ENCODE measurements at places on chromosomes 13 and 19.
A peak's percentile ranks its signal among the peaks of the same experiment; 100 is the strongest.

- no peak for DNase-seq
Observed at GRCh38 chr13:112899281-112900225, 69.5 kb upstream of the MCF2L start.

DNA sequence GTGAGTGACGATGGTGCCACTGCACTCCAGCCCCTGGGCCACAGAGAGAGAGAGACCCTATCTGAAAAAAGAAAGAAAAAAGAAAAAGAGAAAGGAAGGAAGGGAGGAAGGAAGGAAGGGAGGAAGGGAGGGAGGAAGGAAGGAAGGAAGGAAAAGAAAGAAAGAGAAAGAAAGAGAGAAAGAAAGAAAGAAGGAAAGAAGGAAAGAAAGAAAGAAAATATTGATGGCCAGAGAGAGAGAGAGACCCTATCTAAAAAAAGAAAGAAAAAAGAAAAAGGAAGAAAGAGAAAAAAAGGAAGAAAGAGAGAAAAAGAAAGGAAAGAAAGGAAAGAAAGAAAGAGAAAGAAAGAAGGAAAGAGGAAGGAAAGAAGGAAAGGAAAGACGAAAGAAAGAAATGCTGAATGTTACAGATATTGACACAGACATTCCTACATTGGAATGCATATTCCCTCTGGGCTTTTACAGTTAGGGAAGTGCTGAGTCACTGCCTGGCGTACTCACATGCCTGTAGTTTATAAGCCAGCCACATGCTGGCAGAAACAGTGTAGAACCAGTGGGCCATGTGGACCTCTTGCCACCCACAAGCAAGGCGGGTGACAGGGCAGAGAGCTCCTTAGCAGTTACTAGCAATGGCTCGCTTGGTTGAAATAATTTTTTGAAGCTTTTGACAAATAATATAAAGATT lies 34.6 kb upstream of the SLC46A3 start:
- no peak for DNase-seq

DNA sequence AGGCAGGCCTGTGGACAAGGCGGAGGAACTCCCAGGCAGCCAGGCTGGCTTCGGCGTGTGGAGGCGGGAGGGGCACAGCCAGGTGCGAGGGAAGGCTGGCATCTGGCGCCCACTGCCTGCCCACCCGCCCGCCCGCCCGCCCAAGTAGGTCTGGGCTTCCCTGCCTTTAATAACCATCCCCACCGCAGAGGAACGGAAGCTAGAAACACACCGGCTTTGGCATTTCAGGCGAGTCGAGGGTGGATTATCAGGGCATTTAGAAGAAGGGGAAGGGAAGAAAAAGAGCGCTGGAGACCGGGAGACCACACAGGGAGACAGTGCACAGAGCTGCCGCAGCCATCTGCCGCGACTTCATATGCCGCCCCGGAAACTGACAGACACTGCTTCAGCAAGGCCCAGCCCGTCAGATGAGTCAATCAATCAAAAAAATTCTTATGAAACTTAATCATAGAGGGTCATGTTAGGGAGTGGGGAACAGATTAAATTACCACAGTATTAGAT lies 199.7 kb downstream of the TSHZ3 start:
- no peak for DNase-seq

DNA sequence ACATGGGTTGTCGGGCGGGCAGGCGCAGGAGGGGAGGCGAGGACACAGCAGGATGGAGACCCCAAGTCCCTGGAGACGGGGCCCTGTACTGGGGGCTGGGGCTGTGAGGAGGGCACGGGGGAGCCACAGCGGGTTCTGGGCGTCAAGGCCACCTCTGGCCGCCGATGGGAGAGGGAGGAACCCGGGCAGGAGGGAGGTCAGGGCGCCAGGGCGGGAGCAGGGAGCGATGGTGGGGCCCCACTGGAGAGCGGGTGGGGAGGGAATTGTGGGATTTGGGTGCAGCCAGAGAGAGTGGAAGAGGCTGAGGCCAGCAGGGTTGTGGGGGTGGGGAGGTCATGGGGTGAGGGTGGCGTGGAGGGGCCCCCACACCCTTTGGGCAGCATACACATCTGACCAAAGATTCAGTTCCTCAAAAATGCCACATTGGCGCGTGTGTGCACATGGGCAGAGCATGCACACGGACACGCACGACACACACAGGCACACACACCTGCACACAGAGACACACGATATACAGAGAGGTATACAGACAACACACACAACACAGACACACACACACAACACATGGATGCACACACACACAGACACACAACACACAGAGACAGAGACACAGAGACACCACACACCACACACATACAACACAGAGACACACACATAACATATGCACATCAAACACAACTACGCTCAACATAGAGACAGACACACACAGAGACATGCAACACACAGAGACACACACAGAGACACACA lies 54.9 kb downstream of the AP1M1 start:
- no peak for DNase-seq

DNA sequence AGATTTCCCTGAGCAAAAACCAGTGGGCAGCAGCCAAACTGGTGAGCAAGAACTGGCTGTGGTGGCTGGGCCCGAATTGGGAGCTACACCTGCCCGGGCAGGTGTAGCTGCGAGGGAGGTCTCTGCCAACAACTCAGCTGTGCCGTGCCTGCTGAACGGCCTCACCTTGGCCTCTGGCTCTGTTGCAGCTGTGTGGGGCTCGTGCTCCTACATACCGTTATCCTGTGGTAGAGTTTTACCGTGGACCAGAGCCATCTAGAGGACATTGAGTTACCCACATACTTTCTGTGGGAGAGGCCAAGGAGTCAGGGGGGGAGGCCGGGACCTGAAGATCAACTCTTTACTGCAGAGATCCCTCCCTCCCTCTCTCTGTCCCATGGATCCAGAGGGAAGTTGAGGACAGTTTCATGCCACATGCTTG lies 113.2 kb downstream of the TM9SF2 start:
- DNase-seq: peak; percentile 53

GRCh38 chr19:47226426-47227351 lies 4.3 kb downstream of the BBC3 start:
- no peak for DNase-seq

GRCh38 chr13:77184455-77184854 lies 142.4 kb downstream of the MYCBP2 start:
- DNase-seq: peak; percentile 0

DNA sequence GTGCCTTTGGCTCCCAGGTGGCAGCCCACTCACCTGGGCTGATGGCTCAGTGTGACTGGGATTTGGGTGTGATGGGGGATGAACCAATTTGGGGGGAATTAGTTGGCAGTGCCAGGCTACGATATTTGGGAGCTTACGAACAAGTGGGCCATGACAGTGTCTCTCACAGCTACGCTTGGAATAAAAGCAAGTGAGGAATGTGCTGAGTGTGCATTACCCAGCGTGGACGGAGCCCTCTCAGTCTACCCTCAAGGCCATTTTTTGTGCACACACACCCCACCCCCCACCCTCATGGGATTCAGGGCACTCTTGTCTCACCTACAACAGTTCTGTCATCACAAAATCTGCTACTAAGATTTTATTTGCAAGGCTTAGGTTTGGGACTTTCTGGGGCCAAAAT lies 329.1 kb downstream of the NDFIP2 start:
- DNase-seq: no peak

DNA sequence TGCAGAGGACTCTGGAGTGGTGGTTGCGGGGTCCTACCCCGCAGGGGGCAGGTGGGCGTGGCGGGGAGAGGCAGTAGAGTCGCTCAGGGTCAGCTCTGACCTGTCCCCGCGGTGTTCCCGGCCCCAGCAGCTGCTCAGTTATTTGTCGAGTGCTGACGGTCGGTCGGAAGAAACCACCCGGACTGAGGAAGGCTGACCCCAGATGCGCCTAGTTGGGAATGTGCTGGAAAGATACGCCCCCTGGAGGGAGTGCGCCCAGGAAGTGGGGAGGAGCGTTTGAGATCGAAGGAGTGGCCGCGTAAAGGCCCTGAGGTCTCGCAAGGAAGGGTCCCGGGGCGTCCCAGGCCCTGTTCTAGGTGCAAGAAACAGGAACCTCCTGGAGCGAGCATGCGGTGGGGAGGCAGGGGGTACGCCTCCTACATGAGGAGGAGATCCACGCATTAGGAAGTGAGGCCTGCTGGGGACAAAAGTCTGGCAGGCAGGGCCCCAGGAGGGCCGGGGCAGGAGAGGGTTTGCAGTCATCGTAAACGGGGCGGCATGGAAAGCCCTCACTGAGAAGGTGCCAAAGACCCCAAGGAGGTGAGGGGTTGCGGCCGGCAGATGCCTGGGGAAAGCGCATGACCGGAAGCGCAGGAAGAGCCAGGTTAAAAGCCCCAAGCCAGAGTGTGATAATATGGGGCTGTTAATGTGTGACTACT lies 9.2 kb downstream of the CCDC8 start:
- no peak for DNase-seq

- no peak for DNase-seq
Observed at GRCh38 chr13:40197049-40197448, 469.4 kb downstream of the FOXO1 start.

GRCh38 chr19:18596752-18597157 lies 8.2 kb downstream of the REX1BD start:
- no peak for DNase-seq

DNA sequence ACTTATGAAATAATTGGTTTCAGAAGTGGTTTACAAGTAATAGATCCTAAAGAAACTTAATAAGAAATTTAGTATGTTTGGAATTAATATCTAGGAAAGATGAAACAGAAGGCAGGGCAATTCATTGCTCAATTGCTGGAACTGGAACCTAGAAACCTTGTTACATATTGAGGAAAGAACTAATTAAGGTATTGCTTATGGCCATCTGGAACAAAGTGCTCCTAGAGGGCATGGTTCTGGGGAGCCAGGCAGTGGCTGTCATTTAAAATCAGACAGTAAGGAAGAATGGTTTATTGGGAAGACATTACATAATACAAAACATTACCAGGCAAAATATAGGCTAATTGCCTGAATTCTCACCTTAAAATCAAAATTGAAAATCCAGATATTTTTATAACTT lies 224.1 kb downstream of the SLITRK6 start:
- no peak for DNase-seq

DNA sequence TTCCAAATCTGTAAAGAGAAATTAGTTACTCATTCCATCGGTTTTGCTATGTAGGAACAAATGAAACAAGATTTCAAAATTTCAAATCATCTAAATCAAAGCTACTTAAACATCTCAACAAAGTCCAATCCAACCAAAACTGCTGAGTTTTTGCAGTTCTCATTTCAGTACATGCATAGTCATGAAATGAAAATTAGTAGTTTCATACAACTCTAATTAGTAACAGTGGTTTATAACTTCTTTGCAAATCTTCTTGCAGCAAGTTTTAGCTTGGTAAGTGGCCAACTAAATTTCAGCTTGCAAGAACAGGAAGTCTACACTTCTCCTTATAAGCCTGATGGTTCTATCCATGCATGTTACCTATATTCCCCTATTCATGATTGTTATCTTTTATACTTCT lies 75.6 kb downstream of the SPRY2 start:
- no peak for DNase-seq

GRCh38 chr13:42075517-42075916 lies 27.1 kb downstream of the DGKH start:
- no peak for DNase-seq

GRCh38 chr13:25987987-25988386 lies 63.8 kb downstream of the SHISA2 start:
- DNase-seq: no peak

GRCh38 chr13:91185294-91185863 lies 162.1 kb upstream of the MIR17HG start:
- no peak for DNase-seq

DNA sequence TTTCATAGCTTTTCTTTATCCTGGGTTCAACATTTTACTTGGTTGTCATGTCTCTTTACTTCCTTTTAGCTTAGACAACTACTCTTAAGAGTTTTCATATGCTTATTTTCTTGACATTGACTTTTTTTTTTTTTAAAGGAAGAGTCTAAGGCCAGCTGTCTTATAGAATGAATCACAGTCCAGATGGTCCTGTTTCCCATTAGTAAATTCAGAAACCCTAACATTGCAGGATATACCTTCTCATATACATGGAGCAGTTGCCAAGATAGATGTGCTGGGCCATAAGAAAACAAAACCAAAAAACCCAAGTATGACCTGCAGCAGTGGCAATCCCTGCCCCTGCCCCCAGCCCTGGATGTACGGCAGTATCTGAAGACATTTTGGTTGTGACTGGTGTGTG lies 72.8 kb downstream of the COG3 start:
- DNase-seq: no peak

DNA sequence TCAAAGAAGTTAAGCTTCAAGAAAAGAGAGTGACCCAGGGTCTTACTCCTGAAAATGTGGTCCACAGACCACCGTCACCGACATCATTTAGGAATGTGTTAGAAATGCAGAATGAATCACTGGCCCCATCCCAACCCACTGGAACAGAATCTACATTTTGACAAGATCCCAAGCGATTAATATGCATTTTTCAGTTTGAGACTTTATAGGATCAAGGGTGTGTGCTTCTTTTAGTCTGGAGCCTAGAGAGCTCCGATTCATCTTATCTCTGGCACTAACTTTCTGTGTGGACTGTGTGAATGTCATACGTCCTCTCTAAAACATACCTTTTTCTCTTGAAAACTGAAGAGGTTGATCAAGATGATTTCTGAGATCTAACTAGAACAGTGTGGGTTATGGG lies 484.8 kb downstream of the MYO16 start:
- DNase-seq: no peak

DNA sequence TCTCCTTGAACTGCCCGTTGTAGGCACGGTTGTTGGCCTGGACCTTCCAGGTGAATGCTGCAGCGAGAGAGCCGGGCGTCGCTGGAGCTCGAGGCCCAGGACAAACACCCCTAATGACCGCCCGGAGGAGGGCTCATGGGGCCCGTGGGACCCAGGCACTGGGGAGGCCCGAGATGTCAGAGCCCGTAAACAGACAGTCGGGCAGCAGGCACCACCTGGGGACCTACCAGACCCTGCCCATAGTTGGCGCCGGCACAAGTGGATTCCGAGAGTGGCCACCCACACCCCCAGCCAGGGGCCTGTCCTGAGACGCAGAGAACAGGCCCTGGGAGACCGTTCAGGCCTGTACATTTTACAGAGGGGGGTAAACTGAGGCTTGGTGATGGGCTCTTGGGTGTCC lies 2.4 kb downstream of the ATP8B3 start:
- no peak for DNase-seq

DNA sequence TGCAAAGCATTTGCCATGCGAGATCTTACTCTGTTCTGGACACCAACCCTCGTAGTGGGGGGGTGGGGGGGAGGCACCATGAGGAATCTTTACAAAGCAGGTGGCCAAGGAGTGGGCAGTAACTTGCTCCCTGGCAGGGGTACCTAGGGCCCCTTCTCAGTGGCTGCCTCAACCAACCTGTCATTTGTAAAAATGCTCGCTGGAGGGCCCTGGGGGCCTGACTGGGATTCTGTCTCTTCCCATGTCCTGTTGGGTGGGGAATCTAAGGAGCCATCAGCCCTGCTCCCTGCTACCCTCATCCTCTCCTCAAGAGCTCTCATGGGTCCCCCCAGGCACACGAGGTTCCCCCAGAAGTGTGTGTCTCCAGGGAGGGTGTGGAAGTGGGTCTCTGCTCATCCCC lies 1.5 kb downstream of the KCNN1 start:
- DNase-seq: no peak

GRCh38 chr13:24187185-24187584 lies 26.7 kb downstream of the SPATA13 start:
- DNase-seq: no peak

- DNase-seq: no peak
Observed at GRCh38 chr13:86174622-86175021, 375.4 kb upstream of the SLITRK6 start.

- no peak for DNase-seq
Observed at GRCh38 chr19:6413721-6414643, 10.6 kb downstream of the KHSRP start.

Data from thymus (tissue), 14 donors.